ENCODE measurements at places on chromosomes 12 and 14. TPM values are rescaled to one million over a fixed set of nuclear protein-coding genes. Genes with fewer than 3 reads are reported as not detected.

The P2RX2 gene
- not detected for total RNA-seq

The TAS2R14 gene
- total RNA-seq = 0.44 TPM

The WNK1 gene
- total RNA-seq = 90.5 TPM

The METAP2 gene
- total RNA-seq = 120 TPM

The ETFRF1 gene
- total RNA-seq = 9.1 TPM

The THAP2 gene
- 4.2 TPM for total RNA-seq

The SOCS4 gene
- total RNA-seq = 9.4 TPM

The PMCH gene
- not detected for total RNA-seq

The EXD2 gene
- 12.8 TPM for total RNA-seq

The RHOJ gene
- not detected for total RNA-seq
